ENCODE measurements at places on chromosomes 1 and 21. TPM values are rescaled to one million over a fixed set of nuclear protein-coding genes. Genes with fewer than 3 reads are reported as not detected.

FLG gene
- 0.16 TPM for total RNA-seq

NMNAT2 gene
- 3.3 TPM for total RNA-seq

GPR25 gene
- not detected for total RNA-seq

TMEM35B gene
- 27.8 TPM for total RNA-seq

AGMAT gene
- total RNA-seq = 0.16 TPM

UMODL1 gene
- under 0.01 TPM for total RNA-seq

RNU1-3 gene
- total RNA-seq = under 0.01 TPM

TNFRSF4 gene
- 0.24 TPM for total RNA-seq
